ENCODE measurements at places on chromosomes 16 and 17.

DNA sequence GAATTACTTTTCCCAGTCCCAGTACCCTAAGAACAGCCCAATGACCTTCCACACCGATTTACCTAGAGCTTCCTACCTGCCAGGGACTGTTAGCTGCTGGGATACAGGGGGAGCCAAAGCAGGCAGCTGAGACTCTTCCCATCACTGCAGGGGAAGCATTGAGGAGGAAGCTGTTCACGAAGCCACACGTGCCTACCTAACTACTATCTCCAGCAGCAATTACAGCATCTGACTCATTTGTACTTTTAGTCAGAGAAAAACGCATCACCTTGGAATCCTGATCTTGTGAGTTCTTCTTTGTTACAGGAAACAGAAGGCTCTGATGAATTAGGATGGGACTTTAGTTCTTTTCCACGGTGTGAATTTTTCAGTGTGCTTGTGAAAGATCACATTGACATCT, 113.7 kb upstream of the DHX40 start:
- DNase-seq = peak; percentile 93

DNA sequence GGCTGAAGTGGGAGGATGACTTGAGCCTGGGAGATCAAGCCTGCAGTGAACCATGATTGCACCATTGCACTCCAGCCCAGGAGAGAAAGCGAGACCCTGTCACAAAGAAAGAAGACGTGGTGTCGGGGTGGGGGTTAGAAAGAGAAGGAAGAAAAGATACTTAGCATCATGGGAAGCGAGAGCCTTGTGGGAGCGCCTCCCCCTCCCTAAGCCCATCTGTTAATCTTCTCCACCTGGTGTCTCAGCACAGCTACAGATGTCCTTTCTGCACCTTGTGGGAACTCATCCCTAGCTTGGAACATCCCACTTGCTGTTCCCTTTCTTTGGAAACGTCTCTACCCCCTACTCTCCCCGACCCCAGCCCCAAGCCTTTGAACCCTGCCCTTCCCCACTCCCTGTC, 6.0 kb downstream of the ZNF688 start:
- no peak for DNase-seq

DNA sequence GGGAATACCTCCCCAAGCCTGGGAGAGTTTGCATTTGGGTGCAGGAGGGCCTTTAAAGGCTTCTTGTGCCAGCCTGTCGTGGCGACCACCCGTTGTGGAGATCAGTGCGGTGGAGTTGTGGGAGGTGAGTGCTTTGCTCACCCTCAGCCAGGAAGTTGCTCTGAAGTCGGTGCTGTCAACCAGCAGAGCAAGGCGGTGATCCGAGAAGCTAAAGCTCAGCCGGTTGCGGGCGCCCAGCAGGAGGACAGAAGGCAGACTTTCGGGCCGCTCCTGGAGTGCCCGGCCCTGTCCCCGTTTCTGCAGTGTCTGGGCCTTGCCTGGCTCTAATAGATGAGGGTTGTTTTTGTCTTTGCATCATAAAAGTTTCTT, 1.4 kb downstream of the UBE2I start:
- DNase-seq = peak; percentile 40

DNA sequence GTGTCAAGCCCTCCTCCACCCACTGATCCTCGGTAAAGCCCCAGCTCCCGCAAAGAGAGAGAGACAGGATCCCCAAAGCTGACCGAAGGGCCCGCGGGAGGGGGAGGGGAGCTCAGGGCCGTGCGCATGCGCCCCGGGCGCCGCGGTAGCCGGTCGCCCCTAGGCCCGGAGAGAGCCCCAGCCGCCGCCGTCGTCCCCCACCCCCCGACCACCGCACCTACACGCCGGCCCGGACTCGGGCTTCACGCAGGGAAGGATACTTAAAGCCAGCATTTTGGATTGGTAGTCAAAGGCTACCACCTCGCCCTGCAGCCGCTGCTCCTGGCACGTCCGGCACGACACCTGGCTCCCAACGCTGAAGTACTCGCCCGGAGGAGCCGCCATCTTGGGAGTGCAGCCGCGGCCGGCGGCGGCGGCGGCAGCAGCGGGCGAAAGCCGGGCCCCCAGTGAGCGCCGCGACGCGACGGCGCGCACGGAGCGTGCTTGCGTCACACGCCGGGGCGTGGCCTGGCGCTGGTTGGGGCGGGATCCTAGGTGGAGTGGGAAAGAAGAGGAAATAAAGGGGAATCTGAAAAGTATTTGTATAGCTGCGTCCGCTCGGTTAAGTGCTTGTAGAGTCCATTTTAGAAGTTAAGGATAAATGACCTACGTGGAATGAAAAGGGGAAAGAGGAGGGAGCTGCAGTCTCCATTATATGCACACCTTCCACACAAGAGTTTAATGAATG, at the start of gene LSM12:
Gene LSM12 (minus strand): TSS at position 468 of the 727 bp plus-strand sequence. CDS start 84 bp downstream, at position 384.
- DNase-seq = peak; percentile 96

DNA sequence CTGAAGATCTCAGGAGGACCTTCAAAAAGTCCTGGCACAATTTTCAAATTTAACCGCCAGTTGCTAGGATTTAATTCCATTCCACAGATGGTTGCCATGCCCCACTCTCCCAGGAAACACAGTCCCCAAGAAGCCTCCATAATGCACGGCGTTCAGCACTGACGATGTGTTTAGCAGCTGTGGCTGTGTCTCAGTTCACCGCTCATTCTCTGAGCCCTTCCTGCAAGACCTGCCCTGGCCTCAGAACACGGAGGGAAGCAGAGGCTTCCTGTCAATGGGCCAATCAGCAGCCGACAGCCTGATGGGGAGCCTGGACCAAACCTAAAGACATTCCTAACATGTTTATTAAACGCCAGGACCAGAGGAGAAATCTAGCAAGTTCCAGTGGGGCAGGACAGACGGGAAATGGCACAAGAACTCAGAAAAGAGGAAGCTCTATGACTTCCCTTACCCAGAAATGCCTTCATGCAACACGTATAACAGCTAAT, 4.9 kb downstream of the MYLK3 start:
- peak; percentile 46 for DNase-seq

GRCh38 chr16:82119405-82119804, 50.6 kb downstream of the MPHOSPH6 start:
- no peak for DNase-seq

GRCh38 chr17:42266918-42267766, 9.0 kb downstream of the STAT5B start:
- peak; percentile 97 for DNase-seq

- peak; percentile 21 for DNase-seq
These were observed 49.2 kb upstream of the CBFA2T3 start for GRCh38 chr16:89026121-89026612.

GRCh38 chr17:7561028-7561575, 617 bp upstream of the SENP3 start:
- DNase-seq = peak; percentile 91

Measured in ELR (cell line).